ENCODE measurements at places on chromosomes 5 and 9.

DNA sequence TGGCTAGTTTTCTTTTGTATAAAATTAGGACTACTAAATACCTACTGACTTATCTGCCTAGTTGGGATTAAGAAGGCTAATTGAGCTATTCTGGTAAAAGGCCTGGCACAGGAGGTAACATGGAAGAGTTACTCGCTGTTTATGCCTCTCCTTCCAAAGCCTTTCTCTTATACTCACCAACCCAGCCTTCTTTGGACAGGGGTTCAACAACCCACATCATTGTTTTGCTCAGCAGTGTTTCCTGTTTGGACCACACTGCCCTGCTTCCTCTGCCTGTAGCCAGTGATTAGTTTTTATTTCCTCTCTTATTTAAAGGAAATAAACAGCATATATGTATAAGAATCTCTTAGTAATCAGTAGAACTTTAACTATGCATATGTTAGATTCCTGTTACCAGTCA, 85.1 kb upstream of the TLX3 start:
- DNase-seq = no peak

- no peak for DNase-seq
These were observed 15.8 kb upstream of the TRAF1 start for GRCh38 chr9:120942186-120943001.

DNA sequence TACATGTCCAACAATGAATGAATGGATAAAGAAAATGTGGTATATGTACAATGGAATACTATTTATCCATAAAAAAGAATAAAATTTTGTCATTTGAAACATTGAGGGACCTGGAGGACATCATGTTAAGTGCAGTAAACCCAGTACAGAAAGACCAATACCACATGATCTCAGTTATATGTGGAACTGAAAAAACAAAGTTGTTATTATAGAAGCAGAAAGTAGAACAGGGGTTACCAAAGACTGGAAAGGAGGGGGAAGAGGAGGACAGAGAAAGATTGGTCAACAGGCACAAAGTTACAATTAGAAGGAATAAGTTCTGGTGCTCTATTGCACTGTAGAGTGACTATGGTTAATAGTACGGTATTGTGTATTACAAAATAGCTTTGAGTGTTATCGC, 233.8 kb downstream of the SEMA6A start:
- DNase-seq = no peak

GRCh38 chr5:159181152-159181551, 28.2 kb downstream of the RNF145 start:
- peak; percentile 43 for DNase-seq

DNA sequence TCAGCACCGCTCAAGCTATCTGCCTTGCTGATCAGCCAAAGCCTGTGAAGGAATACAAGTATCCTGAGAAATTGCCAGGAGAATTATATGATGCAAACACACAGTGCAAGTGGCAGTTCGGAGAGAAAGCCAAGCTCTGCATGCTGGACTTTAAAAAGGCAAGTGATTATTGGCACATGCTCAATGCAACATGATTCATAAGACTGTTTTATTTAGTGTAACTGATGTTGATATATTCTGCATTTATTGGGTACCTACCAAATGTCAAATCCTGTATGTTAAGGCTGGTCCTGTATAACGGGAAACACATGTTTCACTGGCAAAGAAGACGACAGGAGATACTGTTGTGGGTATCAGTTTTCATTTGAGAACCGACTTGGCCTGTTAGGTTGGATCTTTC, 69.0 kb downstream of the ADAMTS16 start:
- DNase-seq = no peak

- DNase-seq = peak; percentile 70
These were observed 49.9 kb downstream of the ITGA1 start for GRCh38 chr5:52837591-52838001.

DNA sequence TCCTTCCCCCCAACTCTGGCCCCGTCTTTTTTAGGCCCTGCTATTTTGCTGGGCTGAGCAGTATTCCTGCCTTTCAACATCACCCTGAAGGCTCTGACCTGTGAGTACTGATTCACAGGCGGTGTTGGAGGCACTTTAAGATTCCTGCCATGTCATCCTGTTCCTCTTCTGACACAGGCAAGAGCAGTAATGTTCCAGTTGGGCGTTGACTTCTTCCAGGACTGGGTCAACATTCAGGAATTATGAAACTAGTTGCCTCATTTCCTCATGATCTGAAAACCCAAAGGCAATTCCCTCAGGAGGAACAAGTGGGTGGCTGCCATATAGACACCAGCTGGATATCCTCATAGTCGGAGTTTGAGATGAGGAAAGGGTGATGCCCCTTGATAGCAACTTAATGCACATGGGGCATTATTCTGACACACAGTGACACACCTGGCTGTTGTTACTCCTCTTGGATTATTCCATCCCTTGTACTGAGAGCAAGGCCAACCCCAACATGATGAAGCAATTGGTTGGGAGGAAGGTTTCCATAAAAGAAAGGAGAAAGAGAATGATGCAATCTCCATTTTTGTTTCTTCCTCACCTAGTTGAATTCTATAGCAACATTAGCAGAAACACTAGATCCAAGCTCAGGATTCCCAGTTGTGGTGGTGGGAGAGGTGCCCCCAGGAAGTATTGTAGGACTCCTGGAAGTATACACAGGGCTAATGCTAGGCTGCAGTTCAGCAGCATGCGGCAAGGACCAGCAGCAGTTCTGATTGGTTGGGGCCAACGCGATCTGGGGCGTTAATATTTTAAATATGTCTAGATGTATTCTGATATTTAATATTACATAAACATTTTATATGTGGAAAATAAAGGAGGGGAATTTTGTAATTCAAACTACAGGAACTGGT, 19.6 kb upstream of the GLRX start:
- peak; percentile 92 for DNase-seq

- no peak for DNase-seq
These were observed 287.4 kb upstream of the IRX4 start for GRCh38 chr5:2169850-2170760.

- DNase-seq = no peak
These were observed 101.8 kb downstream of the AK8 start for GRCh38 chr9:132776268-132776667.

DNA sequence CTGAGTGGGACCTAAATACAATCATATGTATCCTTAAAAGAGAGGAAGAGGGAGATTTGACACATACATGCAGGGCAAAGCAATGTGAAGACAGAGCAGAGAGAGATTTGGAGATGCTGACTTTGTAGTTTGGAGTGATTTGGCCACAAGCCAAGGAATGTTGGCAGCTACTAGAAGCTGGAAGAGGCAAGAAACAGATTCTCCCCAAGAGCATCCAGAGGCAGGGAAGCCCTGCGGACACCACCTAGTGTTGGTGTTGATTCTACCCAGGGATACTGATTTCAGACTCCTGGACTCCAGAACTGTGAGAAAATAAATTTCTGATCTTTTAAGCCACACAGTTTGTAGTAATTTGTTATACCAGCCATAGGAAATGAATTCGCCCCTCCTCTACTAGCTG, 64.9 kb upstream of the OSMR start:
- DNase-seq = peak; percentile 76

DNA sequence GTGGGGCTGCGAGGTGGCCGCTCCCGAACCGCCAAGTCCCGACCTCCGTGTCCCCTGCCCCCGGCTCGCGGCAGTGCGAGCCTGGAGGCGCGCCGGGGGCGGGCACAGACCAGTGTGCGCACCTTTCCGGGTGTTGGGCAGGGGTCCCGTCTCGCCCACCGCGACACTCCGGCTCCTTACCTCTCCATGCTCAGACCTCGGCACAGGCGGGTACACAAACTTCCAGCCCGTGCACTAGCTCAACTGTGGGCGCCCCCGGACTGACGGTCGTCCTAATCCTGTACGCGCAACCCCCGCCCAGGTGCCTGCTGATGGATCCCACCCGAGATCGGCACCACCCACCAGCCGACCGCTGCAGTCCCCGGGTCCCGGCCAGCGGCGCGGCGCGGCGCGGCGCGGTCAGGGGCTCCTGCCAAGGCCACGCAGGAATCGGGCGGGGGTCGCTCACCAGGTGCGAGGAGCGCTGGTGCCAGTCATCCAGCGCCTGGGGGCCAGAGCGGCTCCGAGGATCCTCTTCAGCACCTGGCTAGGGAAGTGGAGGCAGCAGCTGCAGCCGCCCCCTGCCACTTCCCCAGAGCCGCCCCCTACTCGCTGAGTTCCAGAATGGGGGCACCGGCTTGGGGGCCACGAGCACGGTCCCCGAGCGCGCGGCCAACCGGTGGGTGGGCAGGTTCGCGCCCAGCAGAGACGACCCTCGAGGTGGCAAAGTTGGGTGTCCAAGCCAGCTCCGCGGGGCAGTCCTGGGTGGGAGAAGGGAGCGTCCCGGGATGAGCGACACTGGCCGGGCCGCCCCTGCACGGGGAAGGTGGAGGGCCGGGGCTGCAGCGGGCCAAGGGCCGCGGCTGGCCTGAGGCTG, 511 bp downstream of the SEMA5A start:
- peak; percentile 17 for DNase-seq

GRCh38 chr5:74389531-74390305, 250.8 kb downstream of the ENC1 start:
- no peak for DNase-seq

DNA sequence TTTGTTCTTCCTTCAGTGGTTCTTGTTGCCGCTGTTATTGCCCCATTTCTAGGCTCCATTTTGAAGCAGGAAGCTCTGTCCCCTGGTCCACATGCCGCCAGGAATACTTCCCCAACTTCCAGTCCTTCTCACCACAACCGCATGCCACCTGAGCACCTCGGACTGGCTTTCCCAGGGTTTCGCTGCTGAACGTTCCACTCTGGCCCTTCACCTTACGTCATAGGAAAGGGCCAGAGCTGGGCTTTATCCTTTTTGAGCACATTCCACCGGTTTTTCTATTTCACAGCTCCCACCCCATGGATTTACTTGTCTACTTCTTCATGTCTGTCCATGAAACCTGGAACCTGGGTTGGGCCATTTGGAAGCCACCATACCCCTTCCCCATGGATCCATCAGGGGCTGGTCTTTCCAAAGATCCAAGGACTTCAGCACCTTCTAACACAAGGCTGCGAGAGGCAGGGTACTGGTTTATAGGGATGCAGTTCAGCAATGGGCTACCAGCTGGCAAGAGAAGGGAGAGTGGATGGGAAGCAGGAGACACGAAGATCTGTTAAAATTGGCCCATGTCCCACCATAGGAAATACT, 557.4 kb downstream of the BNC2 start:
- no peak for DNase-seq

- DNase-seq = no peak
These were observed 107.7 kb upstream of the TLX3 start for GRCh38 chr5:171201310-171201709.

GRCh38 chr5:138468966-138469539, 3.8 kb downstream of the EGR1 start:
- no peak for DNase-seq

DNA sequence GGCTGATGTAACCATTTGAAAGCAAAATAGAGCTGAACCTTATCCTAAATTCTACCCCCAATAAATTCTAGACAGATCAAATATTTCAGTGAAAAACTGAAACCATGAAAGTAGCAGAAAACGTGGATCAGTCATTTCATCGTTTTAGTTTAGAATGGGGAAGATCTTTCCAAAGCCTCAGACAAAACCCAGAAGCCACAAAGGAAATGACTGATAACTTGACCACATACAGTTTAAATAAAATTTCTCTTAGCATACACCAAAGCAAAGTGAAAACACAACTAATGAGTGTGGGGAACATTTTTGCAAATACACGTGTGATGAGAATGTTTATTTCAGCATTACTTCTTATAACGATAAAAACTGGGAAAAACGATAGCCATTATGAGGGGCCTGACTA, 284.8 kb downstream of the ADGRV1 start:
- DNase-seq = no peak

DNA sequence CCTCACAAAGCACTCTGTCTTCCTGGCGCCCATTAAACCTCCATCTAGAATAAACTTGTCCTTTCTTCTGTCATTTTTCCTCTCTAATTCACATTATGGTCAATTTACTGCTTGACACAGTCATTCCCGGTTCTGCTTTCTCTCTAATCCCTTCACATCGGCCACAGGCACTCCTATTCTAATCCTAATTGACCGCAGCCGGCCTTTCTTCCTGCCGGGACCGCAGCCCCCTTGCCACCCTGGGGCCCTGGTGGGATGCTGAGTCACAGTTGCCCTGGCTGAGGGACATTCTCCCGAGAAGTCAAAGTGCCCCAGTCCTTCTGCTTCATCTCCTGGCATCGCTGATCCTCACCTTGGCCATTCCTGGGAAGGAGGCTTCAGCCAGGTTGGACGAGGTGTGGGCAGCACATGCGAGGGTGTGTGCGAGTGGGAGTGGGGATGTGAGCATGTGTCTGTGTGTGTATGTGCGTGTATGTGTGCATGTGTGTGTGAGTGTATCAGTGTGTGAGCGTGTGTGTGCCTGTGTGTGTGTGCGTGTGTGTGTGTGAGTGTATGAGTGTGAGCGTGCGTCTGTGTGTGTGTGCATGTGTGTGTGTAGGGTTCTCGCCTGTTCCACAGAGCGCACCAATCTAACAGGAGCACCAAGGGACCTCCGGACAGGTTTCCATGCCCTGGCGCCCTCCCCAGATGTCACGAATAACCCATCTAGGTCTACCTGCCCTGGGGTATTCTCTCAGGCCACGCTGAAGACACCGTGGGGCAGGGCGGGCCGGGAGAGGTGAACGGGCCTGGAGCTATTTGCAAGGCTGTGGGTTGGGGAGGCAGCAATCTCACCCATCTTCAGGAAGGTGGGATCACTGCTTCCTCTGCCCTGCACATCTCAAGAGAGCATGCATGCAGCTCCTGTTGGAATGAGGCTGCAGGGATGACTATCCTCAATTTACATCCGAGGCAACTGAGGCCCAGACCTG, 191.2 kb downstream of the PAX5 start:
- no peak for DNase-seq

- DNase-seq = no peak
These were observed 1.8 kb upstream of the MYORG start for GRCh38 chr9:34378376-34379060.

- no peak for DNase-seq
These were observed 20.0 kb downstream of the ACTL7B start for GRCh38 chr9:108835831-108836230.

- no peak for DNase-seq
These were observed 19.5 kb downstream of the DCAF10 start for GRCh38 chr9:37820142-37820541.

GRCh38 chr5:103059525-103059924, 60.4 kb downstream of the GIN1 start:
- DNase-seq = no peak

- DNase-seq = no peak
These were observed 129.3 kb upstream of the IER5L start for GRCh38 chr9:129307227-129307970.

DNA sequence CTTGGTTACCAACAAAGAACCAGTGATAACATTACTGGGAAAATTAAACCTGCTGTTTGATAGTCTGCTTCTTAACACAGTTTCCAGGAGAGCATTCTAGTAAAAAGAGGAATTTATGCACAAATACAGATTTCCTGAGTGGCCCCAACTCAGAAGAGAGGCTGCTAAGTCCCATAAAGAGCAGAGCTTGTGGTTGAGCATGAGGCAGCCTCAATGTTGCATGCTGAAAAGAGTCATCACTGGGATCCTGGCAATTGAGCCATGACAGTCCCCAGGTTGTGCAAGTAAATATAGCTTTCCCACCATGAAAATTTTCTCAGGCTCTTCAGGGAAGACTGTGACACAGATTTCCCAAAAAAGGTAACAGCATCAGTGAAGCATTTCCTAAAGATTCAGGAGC, 47.5 kb upstream of the ADRB2 start:
- no peak for DNase-seq

All from mesenchymal stem cell (in vitro differentiated cells and primary cell).